ENCODE measurements at places on chromosomes 2 and 18.

DNA sequence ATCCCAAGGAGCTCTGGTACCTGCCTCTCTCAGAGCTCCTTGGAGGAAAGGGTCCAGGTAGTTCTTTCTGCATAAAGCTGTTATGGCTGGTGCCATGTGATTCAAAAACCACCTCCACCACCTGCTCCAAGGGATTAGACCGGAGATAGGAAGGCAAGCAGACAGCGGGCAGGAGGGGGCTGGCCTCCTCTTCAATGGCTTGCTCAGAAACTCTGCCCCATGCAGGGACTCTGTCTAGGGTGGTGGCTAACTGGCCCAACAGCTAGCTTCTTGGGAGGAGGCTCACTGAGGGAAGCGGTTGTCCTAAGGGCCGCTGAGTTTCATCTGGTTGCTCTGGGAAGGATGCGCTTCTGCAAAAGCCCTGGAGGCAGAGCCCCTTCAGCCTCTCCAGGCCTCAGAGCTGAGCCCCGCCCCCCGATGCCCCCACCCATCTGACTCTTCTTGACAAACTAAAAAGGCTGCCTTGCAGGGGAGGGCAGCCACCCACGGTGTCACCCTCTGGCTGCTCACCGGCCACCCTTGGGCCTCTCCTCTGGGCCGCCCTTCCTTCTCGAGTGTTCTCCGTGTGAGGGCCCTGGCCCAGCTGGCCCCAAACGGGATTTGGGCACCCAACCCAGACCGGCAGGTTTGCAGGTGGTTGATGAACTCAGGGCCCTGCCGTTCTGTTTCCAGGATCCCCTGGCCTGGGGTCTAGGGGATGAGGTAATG is 90.2 kb downstream of the MCFD2 start:
- DNase-seq = no peak

- DNase-seq = no peak
Observed at GRCh38 chr2:169895294-169895985, 68.2 kb downstream of the UBR3 start.

DNA sequence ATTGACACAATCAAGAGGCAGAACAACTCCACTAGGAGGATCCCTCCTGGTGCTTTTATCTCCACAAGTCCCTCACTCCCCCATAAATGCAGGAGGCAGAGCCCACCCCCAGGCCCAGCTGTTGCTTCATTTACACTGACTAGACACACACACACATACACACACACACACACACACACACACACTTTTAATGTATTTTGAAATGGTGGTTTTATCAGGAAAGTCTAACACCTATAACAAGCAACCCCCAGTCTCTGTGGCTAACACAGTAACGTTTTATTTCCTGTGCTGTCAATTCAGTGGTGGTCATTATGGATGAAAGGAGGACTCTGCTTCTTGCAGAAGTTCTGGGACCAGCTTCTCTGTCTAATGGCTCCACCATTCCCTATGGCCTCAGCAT is 125.4 kb upstream of the FOSL2 start:
- DNase-seq = no peak

- no peak for DNase-seq
Observed at GRCh38 chr2:129737660-129738527, 241.6 kb upstream of the RAB6C start.

- no peak for DNase-seq
Observed at GRCh38 chr2:139122711-139123158, 342.5 kb upstream of the NXPH2 start.

GRCh38 chr18:3689091-3689490 is 239.1 kb downstream of the TGIF1 start:
- no peak for DNase-seq

DNA sequence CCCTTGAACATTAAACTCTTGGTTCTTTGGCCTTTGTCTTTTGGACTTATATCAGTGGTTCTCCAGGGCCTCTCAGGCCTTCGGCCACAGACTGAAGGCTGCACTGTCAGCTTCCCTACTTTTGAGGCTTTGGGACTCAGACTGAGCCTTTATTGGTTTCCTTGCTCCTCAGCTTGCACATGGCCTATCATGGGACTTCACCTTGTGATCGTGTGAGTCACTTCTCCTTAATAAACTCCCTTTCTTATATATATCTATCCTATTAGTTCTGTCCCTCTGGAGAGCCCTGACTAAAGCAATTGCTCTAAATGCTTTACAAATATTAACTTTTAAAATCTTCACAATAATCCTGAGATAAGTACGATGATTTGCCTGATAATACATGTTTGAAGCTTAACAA is 353.6 kb upstream of the TRIB2 start:
- no peak for DNase-seq

DNA sequence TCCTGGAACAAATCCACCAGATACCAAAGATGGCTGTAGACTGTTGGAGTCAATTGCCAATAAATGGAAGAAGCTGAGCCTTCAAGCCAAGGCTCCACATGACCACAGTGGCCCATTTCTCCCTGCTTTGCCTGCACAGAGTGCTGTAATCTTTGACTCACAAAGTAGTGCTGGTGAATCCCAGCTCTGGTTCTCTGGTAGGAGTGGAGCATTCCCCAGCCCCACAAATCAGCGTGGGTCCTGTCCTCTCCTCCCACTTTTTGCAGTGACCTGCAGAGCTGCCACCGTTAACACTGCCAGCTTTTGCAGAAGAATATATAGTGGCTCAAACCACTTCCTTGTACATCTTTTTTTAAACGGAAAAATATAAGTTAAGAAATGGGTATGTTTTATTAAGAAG is 93.9 kb downstream of the MGAT5 start:
- DNase-seq = no peak
